Naive thymus-derived CD8-positive, alpha-beta T cell (primary cell): ENCODE measurements at places on chromosomes 3 and 15. TPM values are rescaled to one million over a fixed set of nuclear protein-coding genes. Genes with fewer than 3 reads are reported as not detected.

Gene RASGRP1
- 83.7 TPM for total RNA-seq

Gene GP5
- 12.8 TPM for total RNA-seq

- H3K4me1 ChIP-seq: no peaks in the 10 kb centered on the region
- H3K4me3 ChIP-seq: no peak overlapping the region
- peaks cover 67% of the 10 kb centered on the region for H3K27me3 ChIP-seq
- DNase-seq: no peak
- no peaks in the 10 kb centered on the region for H3K36me3 ChIP-seq
Observed at GRCh38 chr15:96365781-96366525, 35.5 kb downstream of the NR2F2 start.

Gene BCHE
- total RNA-seq: not detected

DNA sequence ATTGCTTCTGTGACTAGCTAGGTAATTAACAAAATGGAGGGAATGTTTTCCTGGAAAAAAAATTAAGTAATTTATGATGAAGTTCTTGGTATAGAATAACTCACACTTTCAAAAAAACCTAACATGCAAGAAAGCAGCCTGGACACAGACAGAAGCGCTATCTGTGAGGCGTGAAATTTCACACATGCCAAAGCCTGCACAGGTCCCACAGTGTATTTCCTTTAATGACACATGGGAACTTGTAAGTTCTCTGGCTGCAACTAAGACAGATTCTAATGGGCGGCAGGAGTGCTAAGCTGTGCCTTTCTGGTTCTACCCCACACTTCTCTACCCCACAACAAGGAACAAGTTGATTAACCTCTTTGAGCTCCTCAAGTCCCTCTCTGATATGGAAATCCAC lies 84.9 kb upstream of the NEO1 start:
- H3K27me3 ChIP-seq: peaks cover 34% of the 10 kb centered on the region
- H3K27ac ChIP-seq: no peak overlapping the region
- DNase-seq: peak; percentile 9
- H3K4me3 ChIP-seq: no peak overlapping the region
- no peaks in the 10 kb centered on the region for H3K4me1 ChIP-seq

DNA sequence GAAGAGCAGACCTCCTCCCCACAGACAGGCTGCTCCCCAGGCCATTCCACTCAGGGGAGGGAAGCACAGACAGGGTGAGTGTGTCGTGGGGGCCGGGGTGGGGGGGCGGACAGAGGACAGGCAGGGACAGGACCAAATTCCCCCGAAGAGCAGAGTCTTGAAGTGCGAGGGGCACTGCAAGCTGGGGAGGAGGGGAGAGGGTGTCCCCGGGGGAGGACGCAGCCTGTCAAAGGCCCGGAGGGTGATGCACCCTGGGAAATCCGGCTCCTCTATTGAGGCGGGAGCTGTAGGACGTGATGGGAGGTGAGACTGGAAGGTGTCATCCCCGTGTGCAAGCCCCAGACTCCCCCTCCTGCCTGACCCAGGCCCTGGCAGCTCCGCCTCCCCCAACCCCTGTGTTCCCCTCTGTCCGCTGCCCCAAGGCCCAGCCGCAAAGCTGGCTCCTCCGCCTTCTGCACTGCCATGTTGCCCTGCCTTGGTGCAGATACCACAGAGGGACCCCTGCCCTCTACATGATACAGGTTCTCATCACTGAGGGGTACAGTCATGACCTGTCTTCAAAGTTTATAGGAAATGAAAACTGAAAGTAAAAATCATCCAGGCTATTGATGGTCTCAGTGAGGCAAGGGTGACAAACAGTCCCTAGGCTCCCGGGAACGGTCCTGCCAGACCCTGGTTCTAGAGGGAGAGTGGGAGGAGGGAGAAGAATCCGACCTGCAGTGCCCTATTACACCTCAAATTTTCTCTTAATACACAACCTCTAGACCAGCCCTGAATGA lies 76.3 kb upstream of the IQSEC1 start:
- peak overlapping the region; percentile 51 for H3K27ac ChIP-seq
- H3K36me3 ChIP-seq: no peaks in the 10 kb centered on the region
- DNase-seq: no peak
- peak overlapping the region; percentile 69 for H3K4me3 ChIP-seq
- peaks cover 8% of the 10 kb centered on the region for H3K4me1 ChIP-seq

- peaks cover 13% of the 10 kb centered on the region for H3K36me3 ChIP-seq
- no peaks in the 10 kb centered on the region for H3K27me3 ChIP-seq
- no peak overlapping the region for H3K27ac ChIP-seq
- no peak overlapping the region for H3K4me3 ChIP-seq
- H3K4me1 ChIP-seq: no peaks in the 10 kb centered on the region
- DNase-seq: no peak
Observed at GRCh38 chr3:106628407-106628806, 748.8 kb upstream of the CCDC54 start.

Gene MLH1
- 34.6 TPM for total RNA-seq

DNA sequence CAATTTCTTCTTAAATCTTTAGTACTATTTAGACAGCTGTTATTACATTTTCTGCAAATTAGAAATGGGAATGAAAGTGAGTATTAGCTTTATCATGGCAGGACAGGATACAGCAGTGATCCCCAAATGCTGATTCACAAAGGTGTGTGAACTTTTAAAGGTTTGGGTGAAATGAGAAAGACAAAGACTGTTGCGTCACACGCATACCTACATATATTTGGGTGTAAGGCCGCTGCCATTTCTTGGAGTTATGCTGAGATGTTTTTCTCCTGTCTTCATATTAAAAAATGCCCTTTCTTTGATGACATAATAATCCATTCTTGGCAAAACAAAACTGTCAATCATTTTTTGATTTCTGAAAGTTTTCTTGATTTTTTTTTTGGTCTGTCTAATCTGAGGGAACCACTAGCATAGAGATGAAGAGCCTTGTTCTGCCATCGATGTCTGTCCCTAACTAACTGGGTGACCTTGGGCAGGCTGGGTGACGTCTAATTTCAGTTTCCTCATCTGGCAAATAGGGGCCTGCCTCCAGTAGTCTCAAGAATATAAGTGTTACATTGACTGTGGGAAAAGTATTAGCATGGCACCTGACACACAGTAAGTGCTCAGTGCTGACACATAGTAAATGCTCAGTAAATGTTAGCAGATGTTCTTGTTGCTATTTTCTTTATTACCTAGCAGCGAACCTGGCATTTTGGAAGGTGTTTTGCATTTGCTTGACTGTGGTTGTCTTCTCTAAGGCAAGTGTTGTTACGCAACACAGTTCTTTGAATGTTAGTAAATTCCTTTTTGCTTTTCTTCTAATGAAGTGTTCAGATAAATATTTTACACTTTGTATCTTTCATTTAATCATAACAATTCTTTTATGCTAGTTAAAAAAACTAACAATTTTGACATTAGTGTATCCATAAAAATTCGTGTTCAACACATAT lies 5.0 kb downstream of the MITF start:
- DNase-seq: no peak

Gene POTEB2
- not detected for total RNA-seq

DNA sequence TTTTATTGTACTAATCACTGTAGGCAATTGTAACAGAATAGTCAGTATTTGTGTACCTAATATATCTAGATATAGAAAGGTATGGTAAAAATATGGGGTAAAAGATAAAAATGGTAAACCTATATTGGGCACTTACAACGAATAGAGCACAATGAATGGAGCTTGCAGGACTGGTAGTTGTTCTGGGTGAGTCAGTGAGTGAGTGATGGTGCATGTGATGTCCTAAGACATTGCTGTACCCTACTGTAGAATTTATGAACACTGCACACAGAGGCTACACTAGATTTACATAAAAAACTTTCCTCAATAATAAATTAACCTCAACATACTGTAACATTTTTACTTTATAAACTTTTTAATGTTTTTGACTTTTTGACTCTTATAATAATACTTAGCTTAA lies 274.3 kb upstream of the PPP2R3A start:
- H3K4me1 ChIP-seq: no peaks in the 10 kb centered on the region
- H3K27ac ChIP-seq: no peak overlapping the region
- H3K27me3 ChIP-seq: peaks cover 4% of the 10 kb centered on the region
- H3K4me3 ChIP-seq: no peak overlapping the region
- H3K36me3 ChIP-seq: peaks cover 3% of the 10 kb centered on the region
- no peak for DNase-seq

Gene IL5RA
- total RNA-seq: not detected

DNA sequence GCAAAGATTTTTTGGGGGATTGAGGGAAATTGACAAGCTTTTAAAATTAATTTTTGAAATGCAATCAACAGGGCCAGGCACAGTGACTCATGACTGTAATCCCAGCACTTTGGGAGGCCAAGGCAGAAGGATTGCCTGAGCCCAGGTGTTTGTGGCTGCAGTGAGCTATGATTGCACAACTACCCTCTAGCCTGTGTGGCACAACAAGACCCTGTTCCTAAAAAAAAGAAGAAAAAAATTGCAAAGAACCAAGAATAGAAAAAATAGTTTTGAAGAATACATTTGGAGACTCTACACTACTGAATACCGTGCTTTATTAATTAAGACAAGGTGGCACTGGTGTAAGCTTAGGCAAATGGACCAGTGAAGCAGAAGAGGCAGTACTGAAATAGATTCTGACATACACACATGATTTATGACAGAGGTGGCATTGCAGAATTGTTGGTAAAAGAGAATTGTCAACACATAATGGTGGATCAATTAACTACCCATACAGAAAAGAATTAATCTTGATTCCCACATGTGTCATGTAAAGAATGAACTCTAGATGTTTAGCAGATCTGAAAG lies 443.3 kb upstream of the ATP11B start:
- no peak overlapping the region for H3K27ac ChIP-seq
- no peak overlapping the region for H3K4me3 ChIP-seq
- DNase-seq: no peak
- no peaks in the 10 kb centered on the region for H3K36me3 ChIP-seq
- H3K27me3 ChIP-seq: no peaks in the 10 kb centered on the region
- no peaks in the 10 kb centered on the region for H3K4me1 ChIP-seq
